ENCODE measurements at places on chromosomes 5 and 9.

- DNase-seq: no peak
Observed at GRCh38 chr5:59992206-59992605, 98.7 kb upstream of the PDE4D start.

DNA sequence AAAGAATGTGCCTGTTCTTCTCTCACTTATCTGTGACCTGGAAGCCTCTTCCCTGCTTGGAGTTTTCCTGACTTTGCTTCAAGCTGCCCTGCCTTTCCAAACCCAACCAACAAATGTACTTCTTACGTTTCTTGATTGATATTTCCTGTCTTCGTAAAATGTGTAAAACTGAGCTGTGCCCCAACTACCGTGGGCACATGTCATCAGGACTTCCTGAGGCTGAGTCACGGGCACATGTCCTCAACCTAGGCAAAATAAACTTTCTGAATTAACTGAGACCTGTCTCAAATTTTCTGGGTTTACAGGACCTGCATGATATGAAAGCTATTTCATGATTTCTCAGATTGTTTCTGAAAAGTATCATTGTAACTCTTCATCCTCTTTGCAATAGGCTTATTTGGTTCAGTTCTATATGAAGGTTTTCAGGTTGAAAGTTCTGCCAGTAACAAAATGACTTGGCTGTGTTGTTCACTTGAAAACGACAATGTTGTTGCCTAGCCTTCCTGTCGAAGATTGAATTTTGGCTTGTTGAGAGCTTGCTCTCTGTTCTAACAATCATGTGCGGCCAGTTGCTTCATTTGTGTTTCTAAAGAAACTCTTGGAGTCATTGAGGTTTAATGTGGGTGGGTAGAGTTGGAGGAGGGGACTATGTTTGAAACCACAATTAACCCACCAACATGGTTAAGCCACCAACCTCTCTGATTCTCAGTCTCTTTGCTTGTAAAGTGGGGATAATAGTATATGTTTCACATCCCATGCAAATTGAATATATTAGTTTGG lies 145.6 kb downstream of the FBXL7 start:
- DNase-seq: no peak

GRCh38 chr9:113219969-113220368 lies 1.1 kb downstream of the FKBP15 start:
- DNase-seq: no peak

- DNase-seq: no peak
Observed at GRCh38 chr5:172797771-172798191, 26.8 kb upstream of the DUSP1 start.

GRCh38 chr5:98705841-98706240 lies 67.6 kb upstream of the RGMB start:
- DNase-seq: no peak

DNA sequence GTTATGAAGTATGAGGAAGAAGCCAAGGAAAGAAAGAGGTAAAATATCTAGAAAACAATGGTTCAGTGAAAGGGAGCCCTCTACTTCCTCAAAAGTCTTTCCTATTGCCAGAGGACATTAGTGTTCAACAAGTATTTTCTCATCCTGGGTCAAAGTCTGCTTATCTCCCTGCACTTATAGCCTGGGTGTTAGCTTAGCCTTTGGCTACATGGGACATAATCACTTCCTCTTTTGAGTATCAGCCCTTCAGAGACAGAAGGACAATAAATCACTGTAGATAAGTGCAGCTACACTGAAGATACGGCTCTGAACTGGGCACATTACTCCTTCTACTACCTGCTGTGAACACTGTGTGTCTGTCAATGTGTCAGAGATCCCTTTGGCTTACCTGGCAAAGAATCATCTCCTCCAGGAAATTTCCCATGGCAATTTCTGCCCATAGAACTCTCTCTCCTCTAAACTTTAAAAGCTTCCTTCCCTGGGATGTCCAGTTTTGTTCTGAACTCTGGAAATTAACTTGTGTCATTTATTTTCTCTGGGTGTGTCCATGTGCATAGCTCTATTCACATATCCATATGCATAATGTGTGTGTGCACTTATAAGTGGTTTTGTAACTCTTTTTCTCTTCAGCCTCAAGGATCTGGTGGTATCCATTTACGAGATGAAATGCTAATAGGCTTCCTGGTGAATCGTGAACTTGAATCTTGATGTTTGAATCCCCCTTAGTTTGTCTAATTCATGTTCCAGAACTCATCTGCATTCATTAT lies 30.0 kb upstream of the RECK start:
- DNase-seq: no peak

DNA sequence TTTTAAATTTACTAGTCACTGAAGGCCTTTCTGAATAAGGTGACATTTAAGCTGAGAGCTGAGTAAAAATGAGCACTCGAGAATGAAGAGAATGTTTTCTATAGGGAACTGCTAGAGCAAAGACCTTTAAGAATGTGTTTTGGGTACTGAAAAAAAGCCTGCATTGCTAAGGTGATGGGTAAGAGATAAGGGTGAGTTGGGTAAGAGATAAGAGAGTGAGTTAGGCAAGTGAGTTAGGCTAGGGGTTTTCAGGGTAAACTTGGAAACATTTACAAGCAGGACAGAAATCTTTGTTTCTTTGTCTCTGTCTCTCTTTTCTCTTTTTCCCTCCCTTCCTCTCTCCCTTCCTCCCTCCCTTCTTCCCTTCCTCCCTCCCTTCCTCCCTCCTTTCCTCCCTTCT lies 5.6 kb downstream of the RAD23B start:
- no peak for DNase-seq
